ENCODE measurements at places on chromosomes 13 and 19. TPM values are rescaled to one million over a fixed set of nuclear protein-coding genes. Genes with fewer than 3 reads are reported as not detected.

Gene AZU1
- total RNA-seq: 0.24 TPM

Gene GARIN5A
- 0.21 TPM for total RNA-seq

Gene ZNF443
- 3.0 TPM for total RNA-seq

Gene DACH1
- total RNA-seq: not detected

Gene RFPL4AL1
- total RNA-seq: not detected

Gene SHISA2
- total RNA-seq: 49.9 TPM

Gene BRSK1
- total RNA-seq: 0.21 TPM

Gene ZNF414
- total RNA-seq: 1.2 TPM

Gene ZNF573
- 5.5 TPM for total RNA-seq
